ENCODE measurements at places on chromosomes 1 and 21.

DNA sequence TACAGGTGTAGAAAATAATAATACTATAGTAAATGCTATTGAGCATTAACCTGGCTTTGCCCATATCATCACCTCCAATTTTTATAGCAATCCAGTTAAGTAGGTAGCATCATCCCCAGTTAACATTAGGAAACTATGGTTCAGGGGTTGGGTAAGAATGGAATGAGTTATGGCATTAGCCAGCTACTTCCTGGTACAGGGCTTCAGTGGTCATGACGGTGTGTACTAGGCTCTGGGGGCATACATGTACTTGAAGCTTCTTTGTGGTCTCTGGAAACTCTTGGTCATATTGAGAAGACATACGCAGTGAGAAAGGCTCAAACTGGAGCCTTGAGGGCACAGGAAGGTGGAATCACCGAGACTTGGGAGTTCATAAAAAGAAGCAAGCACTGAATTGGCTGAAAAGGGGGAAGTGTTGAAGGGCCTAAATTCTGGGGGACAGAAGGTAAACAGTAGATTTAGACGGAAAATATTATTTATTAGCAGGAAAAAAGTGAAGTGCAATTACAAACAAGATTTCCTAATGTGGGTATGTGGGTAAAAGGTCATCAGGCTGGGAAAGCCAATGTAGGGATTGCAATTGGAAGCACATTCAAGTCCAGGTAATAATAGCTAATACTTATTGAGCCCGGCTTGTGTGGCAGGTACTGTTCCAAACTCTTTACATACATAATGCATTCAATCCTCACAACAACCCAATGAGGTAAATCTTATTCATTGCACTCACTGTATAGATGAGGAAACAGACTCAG is 114.2 kb upstream of the ATP1A1 start:
- no peak for DNase-seq

- DNase-seq = peak; percentile 16
Measured at GRCh38 chr21:39444421-39445180, 977 bp downstream of the LCA5L start.

GRCh38 chr1:221937155-221937953 is 195.5 kb upstream of the DUSP10 start:
- DNase-seq = no peak

DNA sequence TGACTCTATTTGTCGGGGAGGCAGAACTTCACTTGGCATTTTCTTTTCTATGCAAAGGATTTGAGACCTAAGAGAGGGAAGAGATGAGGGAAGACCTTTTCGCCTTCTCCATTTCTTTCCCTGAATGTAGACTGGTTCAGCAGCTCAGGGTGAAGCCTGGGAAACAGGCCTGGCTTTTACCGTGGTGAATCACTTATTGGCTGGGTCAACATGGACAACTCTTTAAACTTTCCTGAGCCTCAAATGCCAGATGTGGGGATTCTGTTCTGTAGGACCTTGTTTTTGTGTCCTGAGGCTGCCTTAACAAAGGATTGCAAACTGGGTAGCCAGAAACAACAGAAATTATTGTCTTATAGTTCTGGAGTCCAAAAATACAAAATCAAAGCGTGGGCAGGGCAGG is 455.8 kb upstream of the VAMP3 start:
- no peak for DNase-seq

DNA sequence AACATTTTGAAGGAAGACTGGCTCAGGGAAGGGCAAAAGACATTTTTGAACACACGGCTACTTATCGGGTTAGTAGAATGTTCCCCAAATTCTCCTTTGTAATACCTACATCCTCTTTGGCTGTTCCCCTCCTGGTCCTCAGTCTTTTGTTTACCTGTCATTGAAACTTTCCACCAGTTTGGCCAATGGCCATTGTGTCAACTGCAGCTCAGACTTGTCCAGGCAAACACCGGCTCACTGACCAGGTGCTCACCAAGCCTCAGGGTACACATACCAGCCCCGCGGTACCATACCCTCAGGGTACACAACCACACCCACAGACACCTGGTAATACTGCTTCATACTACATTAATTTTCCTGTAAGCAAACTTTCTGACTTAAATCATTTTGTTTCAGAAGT is 84.8 kb upstream of the ZNF648 start:
- no peak for DNase-seq

GRCh38 chr1:227898502-227899140 is 49.1 kb downstream of the WNT9A start:
- no peak for DNase-seq

DNA sequence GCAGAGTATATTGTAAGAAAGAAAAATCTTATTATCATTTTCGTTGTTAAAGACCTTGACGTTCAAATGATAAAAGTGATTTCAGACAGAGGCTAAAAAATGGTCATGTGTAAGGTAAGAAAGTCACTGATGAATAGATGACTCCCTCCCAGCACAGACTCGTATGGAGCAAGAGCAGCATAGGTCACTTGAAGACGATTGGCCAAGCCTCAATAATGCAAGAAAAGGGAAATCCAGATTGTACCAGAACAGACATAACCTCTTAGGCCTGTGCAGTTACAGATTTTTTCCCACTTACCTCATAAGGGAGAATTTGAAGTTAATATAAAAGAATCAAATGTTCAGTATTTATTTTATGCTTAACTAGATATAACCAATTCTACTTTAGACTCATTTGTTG is 16.3 kb upstream of the OLFML2B start:
- DNase-seq = no peak

DNA sequence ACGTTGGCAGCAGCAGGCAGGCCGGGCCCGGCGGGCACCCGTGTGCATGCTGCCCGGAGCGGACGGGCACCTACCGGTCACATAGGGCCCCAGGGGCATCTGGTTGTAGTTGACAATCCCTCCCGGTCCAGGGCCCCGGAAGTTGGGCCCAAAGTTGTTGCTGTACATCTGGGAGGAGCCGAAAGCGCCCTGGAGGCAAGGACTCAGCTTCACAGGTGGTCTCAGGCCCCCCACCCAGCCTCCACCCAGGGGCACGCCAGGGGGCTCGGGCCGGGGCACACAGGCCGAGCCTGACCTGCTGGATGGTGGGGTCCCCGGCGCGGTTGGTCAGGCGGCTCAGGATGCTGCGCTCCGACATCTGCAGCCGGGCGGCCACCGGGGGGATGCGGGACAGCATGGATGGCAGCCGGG is 60.6 kb downstream of the KCNAB2 start:
- no peak for DNase-seq

DNA sequence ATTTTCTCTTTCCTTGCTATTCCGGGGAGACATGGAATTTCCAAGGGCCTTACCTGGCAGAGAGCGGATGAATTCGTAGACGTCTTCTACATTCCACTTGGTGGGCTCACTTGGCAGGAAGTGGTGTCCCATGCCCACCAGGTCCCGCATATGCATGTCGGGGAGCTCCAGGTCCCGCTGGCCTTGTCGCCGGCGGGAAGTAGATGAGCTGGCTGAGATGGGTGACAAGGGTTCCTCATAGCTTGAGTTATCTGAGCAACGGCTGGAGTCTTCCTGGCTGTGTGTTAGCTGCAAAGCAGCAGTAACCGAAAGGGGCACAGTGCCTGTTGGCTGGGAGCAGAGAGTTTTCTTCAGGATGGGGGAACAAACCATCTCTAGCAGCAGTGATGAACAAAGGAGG is 7.9 kb upstream of the A3GALT2 start:
- no peak for DNase-seq

- DNase-seq = no peak
Measured at GRCh38 chr1:193568512-193568911, 382.1 kb upstream of the B3GALT2 start.

- DNase-seq = peak; percentile 52
Measured at GRCh38 chr1:110106013-110106941, 6.0 kb upstream of the UBL4B start.

DNA sequence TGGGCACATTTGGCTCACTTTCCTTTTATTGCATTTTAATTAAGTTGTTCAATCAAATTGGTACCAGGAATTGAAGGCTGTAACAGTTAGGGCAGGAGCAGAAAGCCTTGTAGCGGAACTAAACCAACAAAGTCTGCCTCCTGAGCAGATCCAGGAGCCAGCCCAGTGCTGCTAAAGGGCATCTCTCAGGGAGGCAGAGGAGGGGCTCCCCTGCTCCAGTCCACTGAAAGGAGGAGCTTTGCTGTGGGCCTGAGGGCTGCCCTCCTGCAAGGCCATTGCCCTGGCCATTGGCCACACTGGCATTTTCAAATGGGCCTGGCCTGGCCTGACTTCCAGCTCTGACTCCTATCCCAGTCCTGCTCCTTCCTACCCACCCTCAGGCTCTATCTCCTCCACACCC is 3.7 kb upstream of the TRABD2B start:
- DNase-seq = no peak

DNA sequence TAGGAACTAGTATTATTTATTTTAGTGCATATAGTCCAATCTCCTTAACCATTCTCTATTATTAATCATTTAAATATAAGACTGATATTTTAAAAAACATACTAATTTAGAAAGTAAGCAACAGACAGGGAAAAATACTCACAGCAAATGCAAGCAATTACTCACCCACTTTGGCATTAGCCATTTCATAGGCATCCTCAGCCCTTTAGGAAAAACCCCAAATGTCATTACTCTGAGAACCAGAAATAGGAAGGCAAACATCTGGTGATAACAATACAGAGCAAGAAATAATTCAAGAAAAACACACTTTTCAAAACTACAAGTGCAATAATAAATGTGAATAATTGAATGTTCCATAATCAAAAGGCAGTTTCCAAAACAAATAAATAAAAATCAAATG is 545.1 kb downstream of the PLPP3 start:
- no peak for DNase-seq

DNA sequence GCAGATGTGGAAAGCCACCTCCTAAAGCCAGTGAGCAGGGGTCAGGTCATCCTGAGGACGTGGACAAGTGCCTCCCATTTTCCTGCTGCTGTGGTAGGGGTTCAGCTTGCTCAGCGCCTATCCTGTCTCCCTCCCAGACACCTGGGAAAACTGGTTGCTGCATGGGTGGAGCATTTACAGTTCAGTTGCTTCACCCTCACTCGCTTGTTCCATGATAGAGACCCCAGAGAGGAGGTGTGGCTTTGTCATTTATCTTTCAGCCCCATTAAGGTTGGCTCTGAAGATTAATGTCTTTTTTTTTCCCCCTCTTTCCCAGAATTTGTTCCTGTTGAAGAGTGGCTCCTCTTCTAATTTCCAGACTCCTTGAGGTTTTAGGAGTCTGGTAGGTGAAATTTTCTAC is 9.2 kb downstream of the VANGL1 start:
- no peak for DNase-seq

DNA sequence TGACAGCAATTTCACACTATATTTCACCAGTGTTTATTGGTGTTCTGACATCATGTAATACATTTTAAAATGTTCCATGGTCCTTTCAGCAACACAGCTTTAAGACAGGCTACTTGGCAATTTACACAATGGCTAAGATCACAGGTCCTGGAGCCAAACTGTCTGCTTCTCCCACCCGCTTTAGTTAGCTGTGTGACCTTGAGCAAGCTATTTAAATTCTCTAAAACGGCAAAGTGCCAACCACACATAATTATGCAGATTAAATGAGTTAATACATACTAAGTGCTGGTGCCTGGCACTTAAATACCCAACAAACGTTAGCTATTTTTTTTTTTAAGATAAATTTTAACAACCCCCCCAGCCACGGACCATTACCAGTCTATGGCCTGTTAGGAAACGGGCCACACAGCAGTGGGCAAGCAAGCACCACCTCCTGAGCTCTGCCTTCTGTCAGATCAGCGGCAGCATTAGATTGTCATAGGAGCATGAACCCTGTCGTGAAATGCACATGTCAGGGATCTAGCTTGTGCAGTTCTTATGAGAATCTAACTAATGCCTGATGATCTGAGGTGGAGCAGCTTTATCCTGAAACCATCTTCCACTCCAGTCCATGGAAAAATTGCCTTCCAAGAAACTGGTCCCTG is 26.9 kb downstream of the SOD1 start:
- DNase-seq = peak; percentile 49

DNA sequence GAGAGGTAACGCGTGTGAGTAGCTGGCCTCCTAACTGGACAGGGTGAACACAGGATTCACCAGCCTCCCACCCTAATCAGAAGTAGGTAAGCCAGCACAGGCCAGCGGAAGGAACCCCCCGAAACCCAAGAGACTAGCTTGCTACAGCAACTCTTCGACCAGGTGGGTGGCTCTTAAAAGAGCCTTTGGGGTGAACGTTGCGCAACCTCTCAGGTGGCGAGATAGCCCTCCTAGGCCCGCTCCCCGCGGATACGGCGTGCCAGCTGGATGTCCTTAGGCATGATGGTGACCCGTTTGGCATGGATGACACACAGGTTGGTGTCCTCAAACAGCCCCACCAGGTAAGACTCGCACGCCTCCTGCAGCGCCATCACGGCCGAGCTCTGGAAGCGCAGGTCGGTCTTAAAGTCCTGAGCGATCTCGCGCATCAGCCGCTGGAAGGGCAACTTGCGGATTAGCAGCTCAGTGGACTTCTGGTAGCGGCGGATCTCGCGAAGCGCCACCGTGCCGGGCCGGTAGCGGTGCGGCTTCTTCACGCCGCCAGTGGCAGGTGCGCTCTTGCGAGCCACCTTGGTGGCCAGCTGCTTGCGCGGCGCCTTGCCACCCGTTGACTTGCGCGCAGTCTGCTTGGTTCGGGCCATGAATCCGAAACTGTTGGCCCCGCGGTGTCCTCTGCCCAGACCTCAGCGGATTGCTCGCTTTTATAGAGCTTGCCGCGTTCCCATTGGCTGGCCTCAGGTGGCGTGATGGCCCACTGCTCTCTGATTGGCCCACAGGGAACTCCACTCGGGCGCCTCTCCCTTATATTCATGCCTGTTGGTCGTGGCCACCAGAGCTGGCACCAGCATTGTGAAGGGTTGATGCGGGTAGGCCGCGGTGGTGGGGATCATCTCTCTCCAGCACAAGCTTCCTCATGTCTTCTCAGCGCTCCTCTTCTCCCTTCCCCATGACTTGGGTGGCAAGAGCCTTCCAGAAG is 8.3 kb upstream of the TRIM17 start:
- DNase-seq = no peak

DNA sequence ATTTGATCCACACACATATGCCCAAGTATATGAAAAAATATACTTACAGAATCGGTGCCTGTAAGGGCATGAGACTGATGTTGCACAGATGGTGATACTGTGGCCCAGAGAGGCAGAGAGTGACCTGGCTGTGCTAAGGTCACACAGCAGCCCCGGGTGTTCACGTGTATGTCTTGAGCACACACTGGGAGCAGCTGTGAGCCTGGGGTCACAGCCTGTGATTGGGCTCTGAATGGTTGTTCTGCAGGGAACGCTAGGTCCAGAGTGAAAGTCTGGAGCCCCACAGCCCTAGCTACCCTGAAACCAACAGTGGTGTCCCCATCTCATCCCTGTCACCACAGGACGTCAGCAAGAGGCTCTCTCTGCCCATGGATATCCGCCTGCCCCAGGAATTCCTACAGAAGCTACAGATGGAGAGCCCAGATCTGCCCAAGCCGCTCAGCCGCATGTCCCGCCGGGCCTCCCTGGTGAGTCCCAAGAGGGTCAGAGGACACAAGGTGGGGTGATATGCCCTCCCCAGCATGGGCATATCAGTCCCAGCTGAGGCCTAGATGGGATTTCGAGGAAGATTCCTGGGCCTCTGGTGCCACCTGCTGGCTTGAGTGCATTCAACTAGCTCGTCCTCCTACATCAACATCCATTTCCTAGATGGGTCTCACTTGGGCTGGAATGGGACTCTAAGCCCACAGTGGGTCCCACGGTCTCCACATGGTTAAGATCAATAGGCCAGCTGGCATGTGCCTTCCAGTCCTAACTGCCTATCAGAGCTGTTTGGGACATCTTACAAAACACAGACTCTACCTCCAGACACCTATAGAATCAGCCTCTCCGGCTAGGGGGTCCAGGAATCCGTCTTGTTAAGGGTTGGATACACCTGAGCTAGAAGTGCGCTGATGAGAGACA is 19.7 kb downstream of the CDK18 start:
- peak; percentile 60 for DNase-seq

- no peak for DNase-seq
Measured at GRCh38 chr1:202562444-202563060, 147.7 kb downstream of the SYT2 start.

Data from caudate nucleus (tissue), 63 donors.